ENCODE measurements at places on chromosomes 5 and 9.

DNA sequence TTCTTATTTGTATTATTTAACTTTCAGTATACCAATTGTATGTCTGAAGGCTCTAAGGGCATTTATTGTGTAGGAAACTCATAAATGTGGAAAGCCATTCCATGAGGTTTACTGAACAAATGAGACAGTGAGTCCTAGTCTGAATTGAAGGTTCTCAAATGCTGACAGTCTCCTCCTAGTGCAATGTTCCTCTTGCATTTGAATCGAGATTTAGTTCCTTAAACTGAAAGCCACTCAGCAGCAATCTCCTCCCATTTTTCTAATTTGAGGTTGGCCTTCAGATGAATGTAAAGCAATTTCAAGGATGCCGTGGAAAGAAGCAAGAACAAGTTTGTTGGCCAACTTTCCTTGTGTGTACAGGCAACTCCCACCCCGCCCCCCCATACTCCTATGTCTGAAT is 493.2 kb upstream of the KLF4 start:
- DNase-seq = no peak

DNA sequence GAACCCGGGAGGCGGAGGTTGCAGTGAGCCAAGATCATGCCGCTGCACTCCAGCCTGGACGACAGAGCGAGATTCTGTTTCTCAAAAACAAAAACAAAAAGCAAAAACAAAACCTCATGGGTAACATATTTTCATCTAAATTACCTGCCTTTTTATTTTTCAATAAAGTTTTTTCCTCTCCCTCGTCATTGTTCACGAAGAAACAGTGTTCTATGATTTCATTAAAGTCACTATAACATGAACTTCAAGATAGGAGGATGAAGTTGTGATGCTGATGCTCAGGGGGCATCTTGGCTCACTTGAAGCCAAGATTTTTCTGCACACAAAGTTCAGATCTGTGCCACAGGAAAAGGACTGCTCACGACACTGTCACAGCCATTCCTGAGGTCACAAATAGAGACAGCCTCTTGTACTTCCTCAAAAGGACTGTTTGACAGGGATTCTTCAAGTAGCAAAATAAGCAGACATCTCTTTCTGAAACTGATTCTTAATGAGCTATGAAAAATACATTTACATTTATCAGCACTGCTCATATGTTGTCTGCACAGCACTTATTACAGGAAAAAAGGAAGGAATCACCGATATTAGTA is 16.1 kb downstream of the NIPSNAP3B start:
- no peak for DNase-seq

DNA sequence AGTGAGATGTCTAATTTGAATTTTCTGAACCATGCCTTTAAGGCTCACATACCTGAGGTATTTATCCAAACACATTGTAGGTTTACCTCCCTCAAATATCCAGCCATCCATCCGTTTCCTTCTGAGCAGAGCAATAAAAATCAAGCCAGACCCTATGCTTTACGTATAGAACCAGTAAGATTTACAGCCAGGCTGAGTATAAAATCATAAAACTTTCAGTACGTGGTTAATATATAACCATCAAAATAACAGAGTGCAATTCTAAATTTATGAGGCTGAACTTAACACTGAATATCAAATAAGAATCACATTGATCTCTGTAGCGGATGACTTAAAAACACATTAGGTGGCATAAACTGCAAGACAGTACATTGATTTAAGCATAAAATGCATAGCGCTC is 877.9 kb upstream of the WWC1 start:
- DNase-seq = no peak

DNA sequence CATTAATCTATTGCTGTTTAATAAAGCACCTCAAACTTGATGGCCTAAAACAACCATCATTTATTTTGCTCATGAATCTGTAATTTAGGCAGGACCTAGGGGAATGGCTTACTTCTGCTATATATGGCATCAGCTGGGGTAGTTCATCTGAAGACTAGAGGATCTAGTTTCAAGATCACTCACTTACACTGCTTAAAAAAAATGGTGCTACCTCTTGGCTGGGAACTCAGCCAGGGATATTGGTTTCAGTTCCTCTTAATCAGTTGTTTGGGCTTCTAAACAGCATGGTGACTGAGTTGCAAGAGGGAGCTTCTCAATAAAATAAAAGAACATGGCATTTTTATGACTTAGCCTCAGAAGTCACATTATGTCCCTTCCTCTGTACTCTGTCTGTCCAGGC is 142.0 kb downstream of the FAM114A2 start:
- DNase-seq = peak; percentile 4

DNA sequence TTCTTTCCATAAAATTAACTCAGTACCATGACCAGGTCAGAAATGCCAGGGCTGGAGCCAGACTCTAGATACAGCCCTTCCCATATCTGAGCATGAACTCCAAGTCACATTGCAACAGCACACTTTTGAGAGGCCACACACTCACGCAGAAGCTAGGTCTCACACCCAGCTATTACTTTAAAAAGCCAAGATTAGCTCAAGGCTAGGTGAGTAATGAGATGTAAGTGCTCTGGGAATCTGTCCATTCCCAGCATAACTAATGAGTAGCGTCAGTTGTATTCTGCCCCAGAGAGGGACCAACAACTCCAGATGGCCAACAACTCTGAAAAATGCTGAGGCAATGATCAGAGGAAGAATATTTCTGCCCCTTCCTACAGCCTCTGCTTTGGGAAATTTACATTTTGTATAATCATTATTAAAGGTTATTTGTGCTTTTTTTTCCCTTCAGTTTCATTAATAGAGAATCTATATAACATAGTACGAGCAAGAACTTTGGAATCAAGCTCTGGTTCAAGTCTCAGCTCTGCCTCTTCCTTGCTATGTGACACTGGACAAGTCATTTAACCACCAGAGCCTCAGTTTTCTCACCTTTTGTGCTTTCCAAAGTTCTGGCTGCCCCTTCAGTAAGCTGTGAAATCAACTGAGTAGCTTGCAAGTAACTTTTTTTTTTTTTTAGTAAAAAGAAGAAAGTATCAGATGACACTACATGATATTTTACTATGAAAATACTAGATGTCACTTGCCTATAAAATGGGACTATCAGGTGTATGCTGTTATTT is 118.3 kb downstream of the NR6A1 start:
- no peak for DNase-seq

- DNase-seq = no peak
Measured at GRCh38 chr9:32349013-32349412, 35.4 kb upstream of the ACO1 start.

GRCh38 chr5:56896763-56897162 is 12.6 kb upstream of the SETD9 start:
- no peak for DNase-seq

Measured in stimulated activated naive B cell treated with anti-CD40 and anti-IgM and Interleukin-4, amounts not matched to agents 10 μg/mL and 1 μg/mL and 100 μg/mL, for 72 hours (primary cell).